Sciatic nerve (tissue), 2 donors: ENCODE measurements at places on chromosomes 2 and 18.

DNA sequence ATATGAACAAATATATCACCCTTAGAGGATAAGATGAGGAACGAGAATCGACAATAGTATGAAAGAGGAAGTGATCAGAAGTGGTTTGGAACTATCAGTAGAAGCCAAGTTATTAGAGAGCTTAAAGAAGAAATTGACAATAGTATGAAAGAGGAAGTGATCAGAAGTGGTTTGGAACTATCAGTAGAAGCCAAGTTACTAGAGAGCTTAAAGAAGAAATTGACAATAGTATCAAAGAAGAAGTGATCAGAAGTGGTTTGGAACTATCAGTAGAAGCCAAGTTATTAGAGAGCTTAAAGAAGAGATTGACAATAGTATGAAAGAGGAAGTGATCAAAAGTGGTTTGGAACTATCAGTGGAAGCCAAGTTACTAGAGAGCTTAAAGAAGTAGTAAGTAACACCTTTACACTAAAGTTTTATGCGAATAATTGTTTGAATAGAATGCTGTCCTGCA is 175.5 kb downstream of the ZNF407 start:
- no peak for DNase-seq

GRCh38 chr2:147636886-147637285 is 207.9 kb upstream of the ACVR2A start:
- DNase-seq = no peak

DNA sequence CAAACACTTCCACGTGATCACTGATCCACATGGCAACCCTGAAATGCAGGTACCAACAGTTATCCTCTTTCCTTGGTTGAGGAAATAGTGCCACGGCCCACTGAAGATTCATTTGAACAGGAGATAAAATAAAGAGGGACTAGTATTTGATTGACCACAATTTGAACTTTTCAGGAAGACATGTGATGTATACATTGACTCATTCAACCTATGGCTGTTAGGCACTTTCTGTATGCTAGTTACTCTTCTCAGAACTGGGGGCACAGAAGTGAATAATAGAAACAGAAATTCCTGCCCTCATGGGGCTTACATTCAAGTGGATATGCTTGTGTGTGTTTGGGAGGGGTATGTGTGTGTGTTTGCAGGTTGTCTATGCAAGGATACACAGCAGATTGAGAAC is 199.6 kb downstream of the PRKCE start:
- DNase-seq = no peak

DNA sequence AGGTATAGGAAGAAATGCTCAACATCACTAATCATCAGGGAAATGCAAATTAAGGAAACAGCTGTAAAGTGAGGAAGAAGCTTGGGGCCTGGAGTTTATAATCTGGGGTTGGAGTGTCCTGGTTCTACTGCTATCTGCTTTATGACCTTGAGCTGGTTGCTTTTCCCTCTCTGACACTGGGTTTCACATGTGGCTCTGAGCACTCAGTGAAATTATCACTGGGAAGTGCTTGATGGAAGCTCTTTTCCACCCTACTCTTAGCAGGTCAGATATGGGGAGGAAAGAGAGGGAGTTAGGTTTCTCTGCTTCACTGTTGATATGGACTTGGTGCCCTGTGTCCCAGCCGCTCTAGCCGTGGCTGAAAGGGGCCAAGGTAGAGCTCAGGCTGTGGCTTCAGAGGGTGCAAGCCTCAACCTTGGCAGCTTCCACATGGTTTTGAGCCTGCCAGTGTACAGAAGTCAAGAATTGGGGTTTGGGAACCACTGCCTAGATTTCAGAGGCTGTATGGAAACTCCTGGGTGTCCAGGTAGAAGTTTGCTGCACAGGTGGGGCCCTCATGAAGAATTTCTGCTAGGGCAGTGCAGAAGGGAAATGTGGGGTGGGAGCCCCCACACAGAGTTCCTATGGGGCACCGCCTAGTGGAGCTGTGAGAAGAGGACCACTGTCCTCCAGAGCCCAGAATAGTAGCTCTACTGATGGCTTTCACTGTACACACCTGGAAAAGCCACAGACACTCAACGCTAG is 52.3 kb downstream of the INPP4A start:
- DNase-seq = no peak

DNA sequence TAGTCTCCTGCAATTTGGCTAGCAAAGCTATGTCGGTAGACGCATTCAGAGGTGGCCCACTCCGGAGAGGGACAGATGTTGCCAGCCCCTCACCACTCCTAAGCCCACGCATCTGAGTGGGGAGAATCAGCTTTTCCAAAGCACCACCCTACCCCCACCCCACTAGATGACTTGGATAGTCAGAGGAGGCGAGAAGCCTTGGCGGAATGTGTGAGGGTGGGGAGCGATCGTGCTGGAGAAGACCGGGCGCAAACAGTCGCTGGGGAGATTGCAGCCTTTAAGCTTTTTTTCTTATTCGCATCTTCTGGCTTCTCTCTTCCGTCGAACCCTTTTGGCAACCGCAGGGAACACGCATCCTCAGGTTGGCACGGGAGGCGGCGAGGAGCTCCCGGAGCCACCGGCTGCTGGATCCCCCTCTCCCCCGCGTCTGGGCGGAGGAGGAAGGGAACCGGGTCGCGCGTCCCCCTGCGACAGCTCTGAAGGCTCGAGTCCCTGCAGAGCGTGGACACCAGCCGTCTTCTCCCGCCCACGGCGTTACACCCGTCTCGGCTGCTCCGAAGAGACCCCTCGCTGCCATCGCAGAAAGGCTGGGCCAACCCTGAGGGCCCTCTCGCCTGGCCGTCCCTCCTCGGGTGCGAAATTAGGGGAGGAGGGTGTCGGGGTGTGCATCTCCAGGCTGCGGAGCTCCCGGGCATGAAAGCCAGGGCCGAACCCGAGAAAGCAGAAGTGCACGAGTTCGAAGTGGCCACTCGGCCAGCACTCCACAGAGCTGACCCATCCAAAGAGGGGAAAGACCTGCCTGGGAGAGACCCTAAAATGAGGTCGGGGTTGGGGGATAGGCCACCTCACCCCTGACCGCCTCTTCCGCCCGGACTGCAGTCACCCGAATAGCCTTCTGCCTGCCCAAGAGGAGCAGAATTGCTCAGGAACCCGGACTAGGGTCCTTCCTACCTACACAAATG is 12.2 kb downstream of the EVX2 start:
- no peak for DNase-seq

DNA sequence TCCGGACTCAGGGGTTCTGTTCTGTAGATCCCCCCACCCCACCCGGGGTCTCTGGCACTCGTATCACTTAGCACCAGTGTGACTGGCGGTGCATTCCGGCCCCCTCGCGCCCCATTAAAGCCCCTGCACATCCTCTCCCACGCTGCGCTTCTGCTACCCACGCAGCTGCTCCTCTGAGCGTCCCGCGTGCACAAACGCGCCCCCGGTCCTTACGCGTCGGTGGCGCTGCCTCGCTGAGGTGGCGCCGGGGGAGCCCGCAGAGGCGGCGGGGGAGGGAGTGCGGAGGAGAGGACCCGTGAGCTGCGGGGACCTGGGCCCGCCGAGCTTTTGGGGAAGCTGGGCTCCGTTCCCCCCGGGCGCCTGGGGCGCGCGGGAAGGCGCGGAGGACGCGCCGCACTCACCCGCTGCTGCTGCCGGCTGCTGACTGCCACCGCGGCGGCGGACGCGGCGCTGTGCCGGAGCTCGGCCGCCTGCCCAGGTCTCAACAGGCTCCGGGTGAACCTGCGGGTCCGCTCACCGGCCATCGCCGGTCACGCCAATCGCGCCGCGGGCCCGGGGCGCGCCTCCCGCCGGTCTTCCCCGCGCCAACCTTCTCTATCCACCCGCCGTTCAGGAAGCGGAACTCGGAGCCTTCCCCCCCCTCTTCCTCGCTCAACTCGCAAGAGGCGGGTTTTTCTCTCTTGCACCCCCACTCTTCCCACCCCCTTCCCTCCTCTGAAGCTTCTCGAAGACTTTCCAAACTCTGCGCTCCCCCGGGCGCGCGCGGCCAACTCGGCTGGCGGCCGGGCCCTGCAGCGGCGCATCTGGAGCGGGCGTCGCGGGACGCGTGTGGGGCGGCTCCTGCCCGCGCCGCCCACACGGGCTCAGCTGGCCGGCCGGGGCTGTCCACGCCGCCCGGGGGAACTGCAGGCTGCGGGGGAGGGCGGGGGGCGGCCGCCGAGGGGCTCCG is at the start of gene DOCK10:
Gene DOCK10, minus strand, starts transcription at position 618 of the 949 bp plus-strand sequence. Its CDS starts 94 bp downstream, at position 524.
- no peak for DNase-seq

DNA sequence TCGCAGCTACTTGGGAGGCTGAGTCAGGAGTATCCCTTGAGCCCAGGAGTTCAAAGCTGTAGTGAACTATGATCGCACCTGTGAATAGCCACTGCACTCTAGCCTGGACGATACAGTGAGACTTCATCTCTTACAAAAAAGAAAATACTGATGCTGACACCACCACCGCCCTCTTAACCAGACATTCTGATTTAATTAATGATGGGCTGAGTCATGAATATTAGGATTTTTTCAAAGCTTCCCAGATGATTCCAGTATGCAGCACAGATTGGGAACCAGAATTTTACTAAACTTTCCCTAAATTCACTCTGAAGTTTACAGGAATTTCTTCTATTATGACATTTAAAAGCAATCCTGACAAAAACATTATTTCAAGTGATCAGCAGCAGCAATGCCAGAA is 130.1 kb downstream of the ERBB4 start:
- no peak for DNase-seq

- no peak for DNase-seq
Observed at GRCh38 chr2:200189964-200190363, 116.5 kb upstream of the SPATS2L start.

DNA sequence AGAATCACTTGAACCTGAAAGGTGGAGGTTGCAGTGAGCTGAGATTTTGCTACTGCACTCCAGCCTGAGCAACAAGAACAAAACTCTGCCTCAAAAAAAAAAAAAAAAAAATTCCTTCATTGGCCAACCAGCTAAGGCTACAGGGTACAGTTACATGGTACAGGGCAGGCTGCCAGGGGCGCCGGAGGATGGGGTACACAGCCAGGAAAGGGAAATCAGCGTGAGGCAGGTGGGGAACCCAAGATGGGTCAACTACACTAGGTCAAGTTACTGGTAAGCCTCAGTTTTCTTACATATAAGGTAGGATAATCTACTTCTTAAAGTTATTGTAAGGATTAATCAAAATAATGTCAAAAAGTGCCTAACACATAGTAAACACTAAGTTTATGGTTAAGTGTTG is 142.6 kb upstream of the MSH6 start:
- peak; percentile 34 for DNase-seq

- DNase-seq = no peak
Observed at GRCh38 chr2:34875091-34875745, 1276.1 kb upstream of the FAM98A start.

GRCh38 chr2:209619782-209620181 is 151.8 kb upstream of the UNC80 start:
- DNase-seq = no peak

DNA sequence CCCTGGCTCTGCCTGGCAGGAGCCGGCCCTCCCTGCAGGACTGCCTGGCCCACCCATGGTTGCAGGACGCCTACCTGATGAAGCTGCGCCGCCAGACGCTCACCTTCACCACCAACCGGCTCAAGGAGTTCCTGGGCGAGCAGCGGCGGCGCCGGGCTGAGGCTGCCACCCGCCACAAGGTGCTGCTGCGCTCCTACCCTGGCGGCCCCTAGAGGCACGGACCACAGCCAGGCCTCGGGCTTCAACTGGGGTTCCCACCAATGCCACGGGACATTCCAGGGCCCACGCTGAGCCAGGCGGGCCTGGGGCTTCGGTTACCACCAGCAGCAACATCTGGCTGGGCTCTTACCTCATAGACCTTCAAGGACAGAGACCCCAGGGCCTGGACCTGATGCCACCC is 6.1 kb upstream of the GMPPA start:
- no peak for DNase-seq
